Spinal cord (tissue), 10 donors: ENCODE measurements at places on chromosomes 5 and 9. TPM values are rescaled to one million over a fixed set of nuclear protein-coding genes. Genes with fewer than 3 reads are reported as not detected.
A peak's percentile ranks its signal among the peaks of the same experiment; 100 is the strongest.

DNA sequence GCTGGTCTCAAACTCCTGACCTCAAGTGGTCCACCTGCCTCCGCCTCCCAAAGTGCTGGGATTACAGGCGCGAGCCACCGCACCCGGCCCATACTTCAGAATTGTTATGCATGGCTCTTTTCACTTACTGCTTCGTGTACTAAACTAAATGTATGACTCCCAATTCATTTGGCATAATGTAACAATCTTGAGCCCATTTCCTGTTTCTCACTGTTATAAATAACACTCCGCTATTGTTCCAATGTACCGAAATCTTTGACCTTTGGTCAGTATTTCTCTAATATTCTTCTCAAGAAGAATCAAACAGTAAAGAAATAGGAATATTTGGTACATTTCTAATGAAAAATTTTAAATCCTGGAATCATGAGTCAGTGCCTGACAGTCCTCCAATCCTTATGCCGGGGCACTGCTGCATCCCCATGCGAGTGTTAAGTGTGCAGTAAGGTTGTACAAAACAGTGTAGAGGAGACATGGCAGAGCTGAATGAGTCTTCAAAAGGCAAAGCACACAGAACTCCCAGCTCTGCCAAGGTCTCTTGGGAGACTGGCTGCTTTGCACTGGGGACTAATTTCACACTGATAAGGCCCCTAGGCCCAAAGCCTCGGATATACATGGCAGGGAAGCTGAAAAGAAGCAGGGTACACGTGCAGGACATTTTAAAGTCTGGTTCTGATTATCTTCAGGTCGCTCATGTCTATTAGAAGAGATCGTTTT, 58.4 kb downstream of the HABP4 start:
- no peak for DNase-seq

The MEF2C gene
- 31.2 TPM for polyA plus RNA-seq

DNA sequence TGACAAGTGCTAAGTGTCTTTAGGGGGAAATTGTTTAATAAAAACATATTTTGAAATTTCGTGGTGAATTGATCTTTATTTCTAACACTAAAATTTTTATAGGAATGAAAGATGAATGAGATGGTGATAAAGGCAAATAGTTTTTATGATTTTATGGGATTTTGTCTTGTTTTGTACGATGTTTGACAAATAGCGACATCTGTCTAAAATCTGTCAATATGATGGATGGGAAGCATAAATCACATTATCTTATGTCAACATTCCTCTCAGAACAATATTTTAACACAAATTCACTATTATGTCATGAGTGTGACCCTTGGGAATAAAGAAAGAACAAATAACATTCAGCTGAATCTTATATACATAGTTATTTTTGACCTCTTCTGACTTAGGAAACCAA, 852.0 kb upstream of the CDH6 start:
- no peak for DNase-seq

The MRPS2 gene
- polyA plus RNA-seq: 60.9 TPM

GRCh38 chr5:73902327-73903051, 276.5 kb downstream of the ARHGEF28 start:
- DNase-seq: peak; percentile 60

DNA sequence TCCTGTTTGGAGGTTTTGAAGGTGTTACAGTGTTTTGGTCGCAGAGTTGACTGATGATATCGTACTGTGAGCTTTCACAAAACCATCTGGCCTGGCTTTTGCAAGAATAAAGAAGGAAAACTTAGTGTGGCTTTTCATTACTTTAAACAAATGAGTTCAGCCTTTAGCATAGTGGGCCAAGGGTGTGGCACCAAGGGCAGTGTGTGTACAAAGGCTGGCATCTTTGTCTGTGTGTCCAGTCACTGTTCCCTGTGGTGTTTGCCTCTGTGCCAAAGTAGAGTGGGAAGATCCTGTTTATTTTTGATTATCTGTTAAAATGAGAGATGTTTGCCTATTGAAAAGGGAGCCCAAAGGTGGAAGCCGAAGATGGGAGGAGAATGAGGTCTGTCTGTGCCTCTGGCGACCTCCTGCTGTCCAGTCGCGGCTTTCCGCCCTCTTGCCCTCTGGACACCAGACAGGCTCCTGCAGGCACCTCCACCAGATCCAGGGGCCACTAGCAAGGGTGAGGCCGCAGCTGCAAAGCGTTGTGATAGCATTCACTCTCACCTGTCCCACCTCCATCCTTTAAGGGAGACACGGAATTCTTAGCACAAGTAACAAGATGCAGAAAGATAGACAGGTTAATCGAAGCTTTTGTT, 113.7 kb downstream of the TRIO start:
- DNase-seq: no peak

DNA sequence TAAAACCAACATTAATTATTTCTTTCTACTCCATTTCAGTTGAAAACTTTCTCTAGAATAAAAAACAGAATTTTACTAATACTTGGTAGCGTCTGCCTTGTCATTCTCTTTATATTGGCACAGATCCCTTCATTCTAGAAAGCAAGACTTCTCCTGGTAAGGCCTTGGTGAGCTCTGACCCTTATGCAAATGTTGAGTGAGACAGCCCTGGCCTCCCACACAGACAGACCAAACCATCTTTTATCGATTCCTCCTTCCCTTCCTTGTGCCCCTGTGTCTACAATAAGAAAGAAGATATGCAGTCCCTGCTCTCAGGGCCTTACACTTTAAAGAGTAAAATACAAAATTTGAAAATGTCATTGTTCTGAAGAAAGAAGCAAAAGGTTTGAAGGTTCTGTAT, 262.2 kb downstream of the EFNA5 start:
- DNase-seq: no peak

DNA sequence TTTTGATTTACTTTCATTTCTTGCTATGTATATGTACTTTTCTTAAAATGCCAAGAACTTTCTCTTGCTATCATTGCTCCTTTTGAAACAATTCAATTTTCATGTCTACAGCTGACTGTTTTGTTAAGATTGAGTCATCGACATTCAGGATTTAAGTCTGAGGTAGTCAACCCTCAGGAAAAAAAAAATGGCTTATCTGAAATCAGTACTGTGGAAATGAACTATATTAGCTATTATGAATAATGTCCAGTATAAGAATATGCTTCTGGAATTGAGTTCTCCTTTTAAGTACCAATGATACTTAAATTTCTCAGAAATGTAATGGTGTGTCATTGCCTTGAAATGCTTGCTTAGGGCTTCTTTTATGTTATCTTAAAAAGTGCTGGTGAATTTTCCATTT, 37.9 kb downstream of the TNFAIP8 start:
- DNase-seq: no peak

The MARCOL gene
- polyA plus RNA-seq: not detected

The TTLL11 gene
- 21.0 TPM for polyA plus RNA-seq
